CD4-positive, alpha-beta memory T cell (primary cell): ENCODE measurements at places on chromosomes 16 and 17.
A peak's percentile ranks its signal among the peaks of the same experiment; 100 is the strongest.

GRCh38 chr17:73539166-73539565 is 105.1 kb downstream of the SDK2 start:
- no peak for DNase-seq

DNA sequence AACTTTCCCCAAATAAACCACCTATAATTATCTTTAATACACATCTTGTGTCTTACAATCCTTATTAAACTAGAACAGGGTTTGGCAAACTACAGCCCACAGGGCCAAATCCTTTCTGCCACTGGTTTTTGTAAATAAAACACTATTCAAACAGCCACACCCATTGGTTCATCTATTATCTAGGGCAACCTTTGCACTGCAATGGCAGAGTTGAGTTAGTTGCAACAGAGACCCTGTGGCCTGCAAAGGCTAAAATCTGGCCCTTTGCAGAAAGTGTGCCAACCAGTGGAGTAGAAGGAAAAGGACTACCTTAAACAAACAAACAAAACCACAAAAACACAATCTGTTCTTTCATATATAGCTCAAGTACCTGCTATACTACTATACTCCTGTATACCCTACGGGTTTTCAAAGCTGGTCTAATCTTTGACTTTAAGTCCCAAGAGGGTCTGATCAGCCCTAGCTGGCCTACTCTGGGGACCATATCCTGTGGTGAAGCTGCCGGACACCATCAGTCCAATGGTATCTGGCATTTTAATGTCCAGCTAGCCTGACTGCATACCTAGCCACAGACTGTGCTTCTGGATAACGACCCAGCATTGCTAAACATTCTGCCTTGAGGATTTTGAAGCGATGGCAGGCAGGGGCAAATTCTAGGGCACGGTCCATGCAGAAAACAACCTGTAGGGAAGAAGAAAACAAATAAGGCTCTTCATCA is 23.3 kb downstream of the CNP start:
- no peak for DNase-seq

DNA sequence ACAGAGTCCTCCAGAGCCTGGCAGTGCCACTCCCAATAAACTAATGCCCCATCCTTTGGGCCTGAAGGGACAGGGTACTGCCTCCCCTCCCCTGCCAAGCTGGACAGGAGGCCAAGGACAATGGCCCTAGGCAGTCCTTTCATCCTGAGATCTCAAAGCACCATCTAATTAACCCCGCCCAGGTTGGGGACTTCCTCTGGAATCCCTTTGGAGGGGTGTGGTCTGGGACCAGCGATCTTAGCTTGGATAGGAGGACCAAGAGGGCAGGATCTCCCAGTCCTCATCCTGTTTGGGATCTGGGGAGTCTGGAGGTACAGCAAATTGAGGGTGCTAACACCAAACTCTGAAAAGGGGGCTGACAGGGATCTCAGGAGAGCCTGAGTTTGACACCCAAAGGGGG is 18.2 kb upstream of the SP6 start:
- DNase-seq: no peak

DNA sequence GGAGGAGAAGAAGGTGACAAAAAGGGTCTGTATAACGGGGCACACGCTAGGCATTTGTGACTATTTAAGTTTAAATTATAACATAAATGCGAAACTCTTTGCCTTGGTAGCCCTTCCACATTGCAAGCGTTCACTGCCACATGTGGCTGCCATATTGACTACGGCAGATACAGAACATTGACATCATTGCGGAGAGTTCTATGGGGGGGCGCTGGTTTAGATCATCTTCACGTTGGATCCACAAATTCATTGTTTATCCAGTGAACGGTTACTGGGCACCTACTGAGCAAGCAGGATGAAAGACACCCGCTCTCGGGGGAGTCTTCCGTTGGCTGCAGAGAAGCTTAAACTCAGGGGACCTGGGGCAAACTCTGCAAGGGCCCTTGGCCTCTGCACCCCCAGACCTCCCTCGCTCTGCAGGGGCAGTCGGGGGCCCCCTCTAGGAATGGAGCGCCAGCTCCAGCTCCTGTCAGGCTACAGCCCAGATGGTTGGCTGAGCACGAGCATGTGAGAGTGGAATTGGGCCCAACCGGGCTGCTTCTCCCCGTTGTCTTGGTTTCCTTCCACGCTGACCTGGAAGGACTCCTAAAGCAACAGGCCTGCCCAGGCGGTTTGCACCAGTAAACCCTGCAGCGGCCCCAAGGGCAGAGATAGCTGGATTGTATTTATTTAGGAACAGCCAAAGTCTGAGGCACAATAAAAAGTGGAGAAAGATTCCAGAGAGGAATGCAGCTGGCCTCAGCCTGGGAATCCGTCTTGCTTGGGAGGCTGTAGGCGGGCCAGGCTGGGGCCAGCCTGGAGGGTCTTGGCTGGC is 172.2 kb downstream of the SEC14L1 start:
- DNase-seq: no peak

DNA sequence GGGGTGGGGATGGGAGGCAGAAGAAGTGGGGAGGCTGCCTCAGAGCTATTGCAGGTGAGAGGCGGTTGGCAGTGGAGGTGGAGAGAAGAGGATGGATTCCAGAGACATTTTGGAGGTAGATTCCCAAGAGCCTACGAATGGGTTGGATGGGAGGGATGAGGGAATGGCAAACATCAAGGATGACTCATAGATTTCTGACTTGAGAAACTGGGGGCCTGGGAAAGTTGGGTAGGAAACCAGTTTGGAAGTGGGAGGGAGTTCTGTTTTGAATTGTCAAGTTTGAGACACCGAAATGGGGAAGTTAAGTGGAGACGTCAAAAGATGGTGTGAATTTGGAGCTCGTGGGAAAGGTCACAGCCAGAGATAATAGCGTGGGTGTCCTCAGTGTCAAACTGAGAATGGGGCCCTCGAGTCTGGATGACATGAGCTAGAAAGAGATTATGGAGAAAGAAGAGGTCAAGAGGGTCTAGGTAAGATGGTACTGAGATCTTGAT is 6.2 kb upstream of the CYLD start:
- no peak for DNase-seq

DNA sequence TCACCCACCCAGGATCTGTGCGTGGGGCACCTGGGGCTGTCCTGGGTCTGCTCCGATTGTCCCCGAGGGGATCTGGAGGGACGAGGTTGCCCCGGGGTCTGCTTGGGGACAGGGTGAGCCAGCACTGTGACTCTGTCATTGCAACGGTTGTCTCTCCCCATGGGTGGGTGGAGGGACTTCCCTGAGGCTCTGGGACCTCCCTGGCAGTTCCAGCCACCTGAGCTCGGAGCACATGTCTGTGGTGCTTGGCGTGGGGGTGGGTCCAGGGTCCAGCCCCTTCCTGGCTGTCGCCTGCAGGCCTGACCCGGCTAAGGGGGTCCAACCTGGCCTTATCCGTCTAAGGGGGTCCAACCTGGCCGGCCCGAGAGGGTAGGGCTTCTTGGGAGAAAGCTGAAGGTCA is 8.5 kb upstream of the CBFA2T3 start:
- DNase-seq: no peak

GRCh38 chr16:80803339-80804055 is 901 bp downstream of the CDYL2 start:
- DNase-seq: peak; percentile 47

- no peak for DNase-seq
Observed at GRCh38 chr17:71855010-71855409, 265.8 kb upstream of the SOX9 start.
